ENCODE measurements at places on chromosomes 5 and 9. TPM values are rescaled to one million over a fixed set of nuclear protein-coding genes. Genes with fewer than 3 reads are reported as not detected.

NRARP gene
- total RNA-seq = 35.5 TPM

- peak overlapping the region; percentile 82 for H3K27ac ChIP-seq
- peak; percentile 83 for DNase-seq
- H3K36me3 ChIP-seq = no peaks in the 10 kb centered on the region
- H3K4me3 ChIP-seq = peak overlapping the region; percentile 42
Measured at GRCh38 chr9:78620764-78621163, 323.8 kb downstream of the PSAT1 start.

LRRC19 gene
- not detected for total RNA-seq

GRCh38 chr5:160271836-160272235, 40.5 kb downstream of the CCNJL start:
- no peaks in the 10 kb centered on the region for H3K4me1 ChIP-seq
- H3K27me3 ChIP-seq = no peaks in the 10 kb centered on the region
- H3K36me3 ChIP-seq = no peaks in the 10 kb centered on the region
- no peak overlapping the region for H3K27ac ChIP-seq
- H3K4me3 ChIP-seq = no peak overlapping the region

GRCh38 chr5:87452837-87453236, 40.1 kb upstream of the CCNH start:
- no peak overlapping the region for H3K4me3 ChIP-seq
- DNase-seq = no peak
- H3K27ac ChIP-seq = no peak overlapping the region
- no peaks in the 10 kb centered on the region for H3K36me3 ChIP-seq

DNA sequence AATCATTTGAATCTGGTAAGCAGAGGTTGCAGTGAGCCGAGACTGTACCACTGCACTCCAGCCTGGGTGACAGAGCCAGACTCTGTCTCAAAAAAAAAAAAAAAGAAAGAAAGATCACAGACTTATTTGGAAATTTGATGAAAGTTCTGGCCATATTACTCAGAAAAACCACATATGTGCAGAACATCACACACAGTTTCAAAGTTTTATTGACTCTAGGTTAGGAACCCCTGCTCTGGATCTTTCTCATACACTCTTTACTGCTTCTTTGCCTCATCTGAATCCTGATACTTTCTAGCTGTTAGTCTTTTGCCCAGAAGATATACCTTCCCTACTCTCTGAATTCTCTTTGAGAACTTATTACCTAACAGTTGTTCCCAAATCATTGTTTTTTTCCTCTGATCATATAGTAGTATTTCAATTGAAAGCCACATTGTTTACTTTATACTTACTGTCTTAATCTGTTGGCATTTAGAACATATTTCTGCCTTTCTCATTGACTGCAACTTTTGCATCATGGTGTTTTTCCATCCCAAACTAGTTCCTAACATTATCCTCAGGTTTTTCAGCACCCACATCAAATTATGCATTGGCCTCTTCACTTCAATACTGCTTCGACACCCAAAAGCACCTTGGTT, 68.7 kb downstream of the LNPEP start:
- H3K27ac ChIP-seq = no peak overlapping the region
- H3K4me1 ChIP-seq = 0 out of 2 replicates have a peak, but pooled peaks cover 8% of the 10 kb centered on the region
- no peaks in the 10 kb centered on the region for H3K27me3 ChIP-seq
- H3K4me3 ChIP-seq = no peak overlapping the region
- DNase-seq = no peak
- H3K36me3 ChIP-seq = no peaks in the 10 kb centered on the region

ANXA1 gene
- 176 TPM for total RNA-seq

ZNF618 gene
- 5.8 TPM for total RNA-seq

Measured in PC-3 (cell line).